Stimulated activated CD4-positive, alpha-beta T cell treated with anti-CD3 and anti-CD28 coated beads, Interleukin-1b, Interleukin-23, amount 100 ng/mL, for 1 hour (primary cell): ENCODE measurements at places on chromosomes 4 and X.

DNA sequence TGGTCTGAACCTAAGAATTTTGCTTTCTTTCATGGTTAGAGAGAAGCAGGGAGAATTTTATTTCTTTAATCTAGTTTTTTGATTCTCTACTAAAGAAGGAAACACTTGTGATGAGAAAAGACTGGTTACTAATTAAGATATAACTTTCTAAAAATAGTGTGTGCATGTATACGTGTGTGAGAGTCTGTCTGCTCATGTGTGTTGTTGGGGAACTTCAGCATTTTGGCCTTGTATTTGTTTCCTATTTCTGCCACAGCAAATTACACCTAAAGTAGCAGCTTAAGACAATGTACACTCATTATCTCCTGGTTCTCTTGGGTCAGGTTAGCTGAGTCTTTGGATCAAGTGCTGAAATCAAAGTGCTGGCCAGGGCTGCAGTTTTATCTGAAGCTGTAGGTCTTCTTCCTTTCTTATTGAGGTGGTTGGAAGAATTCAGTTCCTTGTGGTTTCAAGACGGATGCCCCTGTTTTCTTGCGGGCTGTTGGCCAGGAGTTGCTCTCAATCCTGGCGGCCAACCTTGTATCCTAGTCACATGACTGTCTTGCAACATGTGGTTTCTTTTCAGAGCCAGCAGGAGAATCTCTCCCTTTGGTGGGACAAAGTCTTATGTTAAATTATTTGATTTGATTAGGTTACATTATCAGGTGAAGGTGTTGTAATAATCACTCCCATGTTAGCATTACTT lies 188.4 kb upstream of the CLNK start:
- DNase-seq, result no peak

DNA sequence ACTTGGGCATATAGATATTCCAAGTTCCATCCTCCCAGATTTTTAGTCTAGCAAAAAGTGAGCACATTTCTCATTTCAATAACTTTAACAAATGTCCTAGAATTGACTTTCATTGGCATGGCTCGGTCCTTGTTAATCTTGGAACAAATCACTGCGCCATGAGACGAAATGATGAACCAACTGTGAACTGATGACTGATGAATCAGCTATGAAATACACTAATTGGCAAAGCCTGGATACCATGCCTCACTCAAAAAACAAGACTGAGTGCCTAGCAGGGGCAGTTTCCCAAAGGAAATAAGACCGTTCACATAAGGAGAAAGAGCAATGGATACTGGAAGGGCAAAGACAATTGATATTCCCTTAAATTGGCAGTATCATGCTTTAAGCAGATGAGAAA lies 248.6 kb upstream of the VEGFC start:
- DNase-seq, result no peak

GRCh38 chr4:6201580-6202091 lies 1.3 kb upstream of the JAKMIP1 start:
- DNase-seq, result no peak

DNA sequence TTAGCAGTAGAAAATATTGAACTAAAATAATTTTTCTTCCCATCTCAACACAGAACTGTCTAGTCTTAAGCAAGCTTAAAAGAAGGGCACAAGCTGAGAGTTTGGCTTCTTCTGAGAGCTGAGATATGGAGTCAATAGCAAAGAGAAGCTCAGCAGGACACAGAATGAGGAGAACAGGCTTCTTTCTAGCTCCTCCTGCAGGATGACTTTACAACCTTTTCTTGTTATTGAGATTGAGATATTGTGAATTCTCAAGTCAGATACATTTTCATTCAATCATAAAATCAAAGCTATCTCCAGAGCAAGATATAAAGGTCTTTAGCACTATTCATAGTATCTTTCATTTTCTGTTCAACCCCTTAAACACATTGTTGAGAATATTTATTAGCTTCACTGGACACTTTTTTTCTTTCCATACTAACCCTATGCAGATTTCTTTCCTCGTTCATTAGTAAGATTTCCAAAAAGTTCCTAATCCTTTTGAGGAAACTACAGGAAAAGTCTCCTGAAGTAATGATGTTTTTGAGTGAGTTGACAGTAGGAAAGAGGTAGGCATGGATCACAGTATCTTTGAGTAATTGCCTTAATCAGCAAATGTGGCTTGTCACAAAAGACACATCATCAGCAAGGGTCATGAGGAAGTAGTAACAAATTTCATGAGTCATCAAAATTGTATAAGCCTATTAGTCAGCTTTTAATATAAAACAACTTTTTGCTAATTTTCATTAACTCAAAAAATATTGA lies 17.8 kb upstream of the CXCL3 start:
- no peak for DNase-seq

- no peak for DNase-seq
These were observed 96.5 kb downstream of the GATB start for GRCh38 chr4:151664289-151664688.

DNA sequence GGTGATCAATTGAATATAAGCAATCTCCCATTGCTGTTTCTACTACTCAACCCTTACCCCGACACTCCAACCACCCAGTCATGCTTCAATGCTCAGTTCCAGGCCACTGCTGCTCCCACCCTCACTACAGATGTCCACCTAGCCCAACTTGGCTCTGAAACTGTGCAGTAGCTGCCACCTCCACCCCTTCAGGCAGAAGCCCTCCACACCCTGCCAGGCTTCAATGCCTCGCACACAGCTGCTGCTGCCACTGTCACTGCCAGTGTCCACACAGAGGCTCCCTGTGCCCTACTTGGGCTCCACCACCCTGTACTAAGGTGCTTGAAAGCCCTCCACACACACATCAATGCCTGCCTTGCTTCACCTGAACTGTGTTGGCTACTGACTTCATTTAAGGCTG lies 34.6 kb downstream of the LAMTOR3 start:
- DNase-seq, result no peak

DNA sequence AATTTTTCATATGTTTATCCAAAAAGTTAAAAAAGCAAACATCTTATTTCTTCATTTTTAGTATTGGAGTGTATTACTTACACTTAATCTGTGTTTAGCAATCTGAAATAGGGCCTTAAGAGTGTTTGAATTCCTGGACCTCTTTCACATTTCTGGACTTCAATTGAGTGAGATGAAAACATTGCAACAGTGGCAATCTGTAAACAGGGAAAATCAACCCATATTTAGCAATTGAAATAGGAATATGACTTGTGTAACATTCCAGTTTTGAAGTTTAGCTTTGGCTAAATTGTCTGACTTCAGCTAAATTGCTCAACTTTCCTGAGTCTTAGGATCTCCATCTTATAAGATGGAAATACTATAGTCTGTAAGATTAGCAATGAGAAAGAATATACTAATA lies 34.6 kb upstream of the FHL1 start:
- no peak for DNase-seq

DNA sequence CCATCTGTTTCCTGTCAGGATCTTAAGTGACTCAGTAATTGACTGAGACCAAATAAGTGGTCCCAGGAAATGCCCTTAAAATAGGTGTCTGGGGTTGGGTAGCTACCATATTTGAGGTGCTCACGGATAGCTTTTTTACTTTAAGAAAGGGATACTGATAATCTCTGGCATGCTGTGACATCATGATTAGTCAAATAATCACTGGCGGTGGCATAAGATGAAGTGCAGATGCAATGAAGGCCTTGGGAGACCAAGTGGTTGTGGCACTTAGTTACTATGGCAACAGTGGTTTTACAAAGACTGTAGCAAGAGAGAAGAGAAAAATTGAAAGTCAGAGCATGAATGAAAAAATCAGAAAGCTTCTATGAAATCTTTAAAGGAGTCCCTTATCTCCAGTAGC lies 114.5 kb upstream of the SLIT2 start:
- no peak for DNase-seq

- no peak for DNase-seq
These were observed 182.2 kb upstream of the GATB start for GRCh38 chr4:151942971-151943370.

DNA sequence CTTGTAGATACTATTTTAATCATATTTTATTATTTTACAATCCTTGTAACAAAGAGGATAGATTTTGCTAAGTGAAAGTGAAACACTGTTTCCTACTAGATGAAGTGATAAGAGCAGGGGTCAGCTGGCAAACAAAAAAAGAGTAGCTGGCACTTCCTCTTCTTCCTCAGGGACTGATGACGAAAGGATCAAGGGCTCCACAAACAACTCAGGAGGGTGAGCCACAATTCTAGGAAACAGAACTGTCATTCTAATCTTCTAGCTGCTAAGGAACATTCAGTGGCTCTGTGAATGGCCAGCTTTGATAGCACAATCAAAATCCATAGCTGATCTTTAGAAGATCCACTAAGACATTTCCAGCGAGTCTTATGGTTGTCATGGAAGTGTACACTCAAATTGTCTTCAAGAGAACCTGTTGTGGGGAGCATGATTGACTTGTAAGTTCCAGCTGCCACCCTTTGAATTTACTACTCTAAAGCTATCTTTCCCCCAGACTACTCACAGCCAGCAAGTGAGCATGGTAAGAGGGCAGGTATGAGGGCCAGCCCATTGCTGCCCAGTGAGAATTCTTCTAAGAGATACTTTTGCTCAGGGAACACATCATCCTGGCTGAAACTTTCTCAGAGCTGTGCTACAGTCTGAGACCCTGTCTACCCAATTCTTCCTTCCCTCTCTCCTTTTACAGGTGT lies 275.7 kb upstream of the RASGEF1B start:
- DNase-seq, result no peak

GRCh38 chr4:37825968-37826294 lies 555 bp upstream of the PGM2 start:
- DNase-seq, result no peak

- DNase-seq, result no peak
These were observed 219.9 kb downstream of the CCNG2 start for GRCh38 chr4:77376788-77377460.

- no peak for DNase-seq
These were observed 380.5 kb downstream of the SH2D1A start for GRCh38 chrX:124726881-124727280.

GRCh38 chr4:143026459-143027170 lies 158.1 kb upstream of the USP38 start:
- no peak for DNase-seq

- no peak for DNase-seq
These were observed 97.8 kb downstream of the PARM1 start for GRCh38 chr4:75030649-75031235.

GRCh38 chr4:107616838-107617389 lies 103.1 kb downstream of the PAPSS1 start:
- DNase-seq, result no peak

- DNase-seq, result no peak
These were observed 1.0 kb upstream of the HTR2C start for GRCh38 chrX:114582698-114583395.

DNA sequence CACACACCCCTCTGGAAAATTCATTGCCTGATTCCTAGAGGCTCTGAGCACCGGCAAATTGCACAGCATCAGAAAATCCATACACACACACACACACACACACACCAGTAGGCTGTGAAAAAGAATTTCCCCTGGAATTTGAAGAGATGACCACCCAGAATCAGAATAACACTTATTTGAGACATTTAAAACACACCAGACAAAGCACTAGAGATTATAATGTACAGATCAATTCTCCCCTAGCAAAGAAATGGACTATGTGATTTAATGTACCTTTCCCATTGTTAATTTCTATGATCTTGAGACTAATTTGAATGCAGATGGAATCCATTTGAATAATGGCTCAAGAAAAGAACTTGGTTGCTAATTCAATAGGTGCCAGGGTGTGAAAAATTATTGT lies 399.3 kb downstream of the HNRNPD start:
- no peak for DNase-seq

DNA sequence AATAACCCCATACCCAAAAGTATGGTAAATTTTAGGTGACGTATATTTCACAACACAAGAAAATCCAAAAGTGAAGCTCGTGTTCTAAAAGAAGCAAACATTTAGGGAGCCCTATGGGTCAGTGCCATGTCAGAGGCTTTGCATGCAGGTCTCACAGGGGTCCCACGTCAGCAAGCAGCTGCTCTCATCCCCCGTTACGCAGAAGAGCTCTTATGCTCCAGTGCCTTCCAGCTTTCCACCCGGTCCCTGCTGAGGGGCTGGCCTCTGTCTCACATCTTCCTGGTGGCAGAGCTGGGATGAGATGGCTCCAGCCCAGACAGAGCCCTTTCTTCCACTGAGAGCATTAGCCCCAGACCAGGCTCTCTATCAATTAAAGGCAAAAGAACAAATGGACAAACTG lies 82.0 kb downstream of the IRF2 start:
- DNase-seq, result no peak

DNA sequence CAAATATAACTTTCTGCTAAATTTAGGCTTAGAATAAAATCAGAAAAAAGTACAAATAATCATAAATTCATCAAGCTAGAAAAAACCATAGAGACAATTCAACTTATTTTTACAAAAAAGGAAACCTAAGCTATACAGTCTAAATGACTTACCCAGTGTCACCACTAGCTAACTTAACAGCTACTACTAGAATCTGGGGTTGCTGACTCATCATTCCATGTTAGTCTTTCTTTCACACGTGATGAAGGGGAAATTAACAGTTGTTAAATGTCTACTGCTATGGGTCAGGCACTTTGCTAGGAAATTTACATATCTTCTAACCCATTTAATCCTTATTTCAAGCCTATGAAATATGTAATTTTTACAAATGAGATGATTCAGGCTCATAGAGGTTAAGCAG lies 349.3 kb upstream of the GALNT7 start:
- no peak for DNase-seq

DNA sequence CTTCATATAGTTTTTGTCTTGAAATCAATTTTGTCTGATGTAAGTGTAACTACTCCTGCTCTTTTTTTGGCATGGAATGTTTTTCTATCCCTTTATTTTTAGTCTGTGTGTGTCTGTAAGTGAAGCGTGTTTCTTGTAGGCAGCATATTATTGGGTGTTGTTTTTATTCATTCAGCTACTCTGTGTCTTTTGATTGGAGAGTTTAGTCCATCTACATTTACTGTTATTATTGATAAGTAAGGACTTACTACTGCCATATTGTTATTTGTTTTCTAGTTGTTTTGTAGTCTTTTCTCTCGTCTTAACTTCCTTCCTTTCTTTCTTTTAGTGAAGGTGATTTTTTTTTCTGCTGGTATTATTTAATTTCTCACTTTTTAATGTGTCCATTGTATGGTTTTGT lies 30.5 kb upstream of the TMLHE start:
- DNase-seq, result no peak

DNA sequence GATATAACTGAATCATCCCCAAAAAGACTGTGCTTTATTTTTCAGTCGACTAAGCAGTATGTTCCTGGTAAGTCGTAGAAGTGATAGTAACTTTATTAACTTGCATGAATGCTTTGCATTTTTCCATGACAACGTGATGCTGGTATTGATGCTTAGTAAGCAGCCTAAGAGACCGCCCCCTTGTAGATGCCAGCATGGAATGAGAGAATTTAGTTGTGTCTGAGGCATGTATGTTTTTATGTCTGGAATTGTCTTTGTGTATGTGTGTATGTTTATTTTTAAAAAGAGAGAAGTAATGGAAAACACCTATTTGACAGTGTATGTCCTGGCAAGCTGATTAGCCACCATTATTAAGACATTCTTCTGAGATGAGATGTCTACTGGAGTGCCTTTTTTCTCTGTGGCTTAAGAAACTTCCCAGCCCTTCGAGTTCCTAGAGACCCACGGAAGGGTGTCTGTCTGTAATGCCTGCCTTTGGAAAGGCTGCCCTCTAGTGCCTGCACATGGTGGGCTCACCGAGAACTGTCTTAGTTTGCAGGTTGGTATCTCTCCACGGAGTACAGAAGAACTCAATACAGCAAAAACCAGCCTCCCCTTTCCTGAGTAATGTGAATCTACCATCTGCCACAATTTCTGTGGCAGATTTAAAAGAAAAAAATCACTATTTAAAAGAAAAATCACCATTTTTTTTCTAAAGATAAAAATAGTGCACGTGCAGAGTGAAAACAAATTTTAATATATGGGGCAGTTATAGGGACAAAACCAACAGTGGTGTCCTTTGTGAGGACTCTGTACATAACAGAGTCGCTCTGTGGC lies 85.9 kb downstream of the AASDH start:
- DNase-seq, result peak; percentile 35
